Mesendoderm (in vitro differentiated cells): ENCODE measurements at places on chromosomes 11 and 22.

- no peak overlapping the region for H3K4me3 ChIP-seq
- H3K36me3 ChIP-seq: no peaks in the 10 kb centered on the region
- no peaks in the 10 kb centered on the region for H3K27me3 ChIP-seq
Observed at GRCh38 chr22:46010207-46010867, 33.4 kb upstream of the WNT7B start.

GRCh38 chr11:66316849-66317251 lies at the start of gene CD248:
CD248 (minus strand) TSS chr11:66317044; CDS start chr11:66317027, 17 bp downstream.
- H3K27ac ChIP-seq: peak within 1 kb of the TSS; percentile 7
- H3K36me3 ChIP-seq: no peaks in the 10 kb centered on the region
- H3K27me3 ChIP-seq: no peaks in the 10 kb centered on the region

DNA sequence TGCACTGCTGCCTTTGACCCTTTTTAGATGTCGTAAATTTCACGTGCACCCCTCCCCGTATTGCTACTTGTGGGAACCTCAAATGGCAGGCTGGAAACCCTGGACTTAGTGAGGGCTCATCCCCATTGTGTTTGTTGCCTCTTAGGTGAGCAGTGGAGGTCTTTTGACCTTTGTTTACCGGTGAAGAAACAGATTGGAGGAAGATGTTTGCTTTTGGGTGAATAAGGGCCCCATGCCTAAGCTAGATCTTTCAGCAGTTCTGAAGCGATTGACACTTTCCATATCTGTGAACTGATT lies 782 bp downstream of the SMARCB1 start:
- no peaks in the 10 kb centered on the region for H3K27me3 ChIP-seq
- H3K4me3 ChIP-seq: peak overlapping the region; percentile 98
- DNase-seq: no peak
- peaks cover 2% of the 10 kb centered on the region for H3K36me3 ChIP-seq
- H3K27ac ChIP-seq: no peak overlapping the region

GRCh38 chr11:37978647-37979046 lies 1380.6 kb upstream of the RAG2 start:
- H3K4me1 ChIP-seq: no peaks in the 10 kb centered on the region
- no peak overlapping the region for H3K27ac ChIP-seq
- DNase-seq: no peak
- H3K4me3 ChIP-seq: no peak overlapping the region
- no peaks in the 10 kb centered on the region for H3K27me3 ChIP-seq

- no peak overlapping the region for H3K4me3 ChIP-seq
- H3K4me1 ChIP-seq: no peaks in the 10 kb centered on the region
- H3K27ac ChIP-seq: no peak overlapping the region
- DNase-seq: no peak
- no peaks in the 10 kb centered on the region for H3K36me3 ChIP-seq
Observed at GRCh38 chr11:22431106-22431505, 92.9 kb downstream of the SLC17A6 start.

DNA sequence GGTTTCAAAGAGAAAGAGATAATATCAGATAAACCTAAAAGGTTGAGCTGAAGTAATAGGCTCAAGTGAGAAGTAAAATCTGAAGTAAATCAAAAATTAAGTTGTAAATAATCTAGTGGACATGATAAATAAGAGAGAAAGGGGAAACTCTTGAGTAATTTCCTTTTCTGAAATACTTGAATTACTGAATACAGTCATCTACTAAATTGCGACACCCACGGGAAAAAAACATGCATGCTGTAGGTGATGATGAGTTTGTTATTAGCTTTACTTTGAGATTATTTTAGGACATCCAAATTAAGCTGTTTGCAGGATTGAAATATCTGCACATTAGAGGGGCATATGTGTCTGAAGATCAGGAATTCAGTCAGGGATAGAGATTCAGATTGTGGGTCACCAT lies 50.0 kb upstream of the CARD18 start:
- no peaks in the 10 kb centered on the region for H3K4me1 ChIP-seq
- H3K36me3 ChIP-seq: no peaks in the 10 kb centered on the region
- no peak for DNase-seq

- no peak overlapping the region for H3K27ac ChIP-seq
- H3K27me3 ChIP-seq: no peaks in the 10 kb centered on the region
- no peaks in the 10 kb centered on the region for H3K36me3 ChIP-seq
- DNase-seq: no peak
- no peak overlapping the region for H3K4me3 ChIP-seq
Observed at GRCh38 chr11:4019891-4020290, 74.7 kb upstream of the RRM1 start.

DNA sequence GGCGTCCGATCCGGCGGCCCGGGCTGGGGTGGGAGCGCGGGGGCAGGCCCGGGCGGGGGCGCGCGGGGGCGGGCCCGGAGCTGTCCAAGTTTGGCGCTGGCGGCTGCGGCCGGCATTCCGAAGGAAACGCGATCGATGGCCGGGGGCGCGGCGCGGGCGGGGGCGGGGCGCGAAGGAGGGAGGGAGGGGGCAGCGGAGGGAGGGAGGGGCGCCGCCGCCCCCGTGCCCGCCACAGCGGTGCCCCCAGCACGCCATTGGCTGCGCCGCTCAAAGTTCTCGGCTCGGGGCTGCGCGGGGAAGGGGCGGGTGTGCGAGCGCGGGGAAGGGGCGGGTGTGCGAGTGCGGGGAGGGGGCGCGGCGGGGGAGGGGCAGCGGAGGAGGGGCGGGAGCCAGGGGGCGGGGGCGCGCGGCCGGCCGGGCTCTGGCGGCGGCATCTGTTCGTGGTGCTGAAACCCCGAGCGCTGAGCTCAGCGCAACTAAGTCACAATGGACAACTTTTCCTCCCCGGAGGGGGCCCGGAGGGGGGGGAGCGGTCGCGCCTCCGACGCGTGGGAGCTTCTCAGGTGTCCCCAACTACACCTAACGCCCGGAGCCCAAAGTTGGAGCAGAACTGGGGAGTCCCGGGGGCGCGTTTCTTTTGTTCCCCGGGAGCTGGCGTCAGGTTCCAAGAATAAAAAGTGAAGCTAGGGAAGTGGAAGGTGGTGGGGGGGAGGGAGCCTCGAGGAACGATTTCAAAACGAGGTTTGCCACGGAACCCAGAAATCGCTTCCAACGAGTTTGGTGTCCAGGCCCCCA lies 2.2 kb downstream of the PHF21B start:
- H3K27me3 ChIP-seq: no peaks in the 10 kb centered on the region
- H3K4me1 ChIP-seq: peaks cover 7% of the 10 kb centered on the region
- DNase-seq: peak; percentile 94
- peak overlapping the region; percentile 84 for H3K4me3 ChIP-seq
- peak overlapping the region; percentile 71 for H3K27ac ChIP-seq
- no peaks in the 10 kb centered on the region for H3K36me3 ChIP-seq

GRCh38 chr11:65589444-65590239 lies 6.0 kb downstream of the KCNK7 start:
- no peaks in the 10 kb centered on the region for H3K36me3 ChIP-seq
- peaks cover 6% of the 10 kb centered on the region for H3K27me3 ChIP-seq
- no peak overlapping the region for H3K4me3 ChIP-seq
- no peak overlapping the region for H3K27ac ChIP-seq
- DNase-seq: no peak

- H3K4me3 ChIP-seq: no peak overlapping the region
- no peaks in the 10 kb centered on the region for H3K4me1 ChIP-seq
- H3K27me3 ChIP-seq: no peaks in the 10 kb centered on the region
- DNase-seq: no peak
Observed at GRCh38 chr22:38728871-38729796, 23.4 kb downstream of the GTPBP1 start.

DNA sequence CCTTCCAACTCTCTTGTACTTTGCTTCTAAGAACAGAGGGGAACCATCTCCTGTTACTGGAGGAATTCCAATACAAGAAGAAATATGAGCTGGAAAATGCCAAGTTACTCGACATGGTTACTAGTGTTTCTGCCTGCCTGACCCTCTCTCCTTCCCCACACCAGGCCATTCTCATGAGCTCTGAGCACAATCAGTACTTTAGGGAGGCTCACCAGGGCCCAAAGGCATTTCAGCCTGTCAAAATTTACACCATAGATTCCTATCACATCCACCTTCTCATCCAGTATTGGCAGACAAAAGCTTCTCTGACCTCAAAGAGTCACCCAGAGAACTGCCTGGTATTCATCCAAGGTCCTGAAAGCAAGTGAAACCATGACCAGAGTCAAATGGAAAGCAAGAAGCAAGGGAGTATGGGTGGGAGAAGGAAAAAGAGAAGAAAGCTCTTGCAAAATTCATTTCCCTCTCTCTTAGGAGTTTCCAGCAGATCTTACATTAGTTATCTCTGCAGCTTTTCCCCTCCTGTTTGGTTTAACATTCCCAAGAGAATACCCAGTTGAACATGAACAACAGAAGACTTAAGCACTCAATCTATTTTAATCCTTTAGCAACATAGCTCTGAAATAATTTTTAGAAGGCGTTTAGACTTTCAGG lies 58.7 kb upstream of the NCAM1 start:
- no peaks in the 10 kb centered on the region for H3K4me1 ChIP-seq
- DNase-seq: no peak
- no peak overlapping the region for H3K4me3 ChIP-seq

- no peaks in the 10 kb centered on the region for H3K27me3 ChIP-seq
- peaks cover 2% of the 10 kb centered on the region for H3K4me1 ChIP-seq
- H3K4me3 ChIP-seq: no peak overlapping the region
- H3K27ac ChIP-seq: no peak overlapping the region
- DNase-seq: peak; percentile 91
Observed at GRCh38 chr22:45072322-45072903, 62.6 kb upstream of the PHF21B start.

DNA sequence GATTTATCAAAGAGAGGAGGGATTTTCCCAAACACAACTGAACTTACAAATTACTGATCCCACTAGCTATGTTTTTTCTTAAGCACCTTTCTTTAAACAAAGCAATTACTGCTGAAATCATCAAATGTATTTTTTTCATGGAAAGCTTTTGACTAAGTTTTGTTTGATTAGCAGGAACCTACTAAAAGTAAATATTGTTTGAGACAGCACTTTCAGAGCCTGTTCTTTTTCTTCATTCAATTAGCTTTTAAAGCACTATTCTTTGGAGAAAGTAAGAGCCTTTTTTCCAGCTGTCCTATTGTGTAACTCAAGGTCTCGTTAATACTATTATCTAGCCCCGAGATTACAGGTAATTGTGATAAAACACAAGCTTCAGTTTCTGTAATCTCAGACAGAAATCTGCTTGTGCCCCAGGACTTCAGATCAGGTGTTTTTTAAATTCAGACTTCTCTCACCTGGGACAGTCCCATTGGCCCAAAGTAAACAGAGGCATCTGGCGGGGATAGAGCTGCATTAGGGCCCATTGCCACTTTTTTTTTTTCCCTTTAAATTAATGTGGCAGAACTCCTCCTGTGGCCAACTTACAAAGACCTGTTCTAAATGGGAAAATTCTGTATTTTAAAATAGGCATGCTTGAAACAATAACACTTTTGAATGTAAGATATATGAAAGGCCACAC lies 11.0 kb downstream of the CSTPP1 start:
- peaks cover 2% of the 10 kb centered on the region for H3K4me1 ChIP-seq
- no peak overlapping the region for H3K27ac ChIP-seq
- no peaks in the 10 kb centered on the region for H3K27me3 ChIP-seq
- H3K4me3 ChIP-seq: no peak overlapping the region
- H3K36me3 ChIP-seq: no peaks in the 10 kb centered on the region

DNA sequence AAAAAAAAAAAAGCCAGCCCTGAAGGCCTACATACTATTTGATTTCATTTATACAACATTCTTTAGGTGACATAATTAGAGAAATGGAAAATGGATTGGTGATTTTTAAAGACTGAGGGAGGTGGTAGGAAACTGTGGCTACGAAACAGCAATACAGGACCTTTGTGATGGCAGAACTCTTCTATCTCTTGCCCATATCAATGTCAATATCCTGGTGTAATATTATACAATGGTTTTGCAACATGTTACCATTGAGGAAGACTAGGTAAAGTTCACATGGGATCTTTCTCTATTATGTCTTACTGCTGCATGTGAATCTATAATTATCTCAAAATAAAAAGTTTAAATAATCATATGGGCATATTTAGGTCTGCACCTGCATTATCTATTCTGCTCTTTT lies 371.2 kb downstream of the ETS1 start:
- no peaks in the 10 kb centered on the region for H3K4me1 ChIP-seq
- H3K36me3 ChIP-seq: no peaks in the 10 kb centered on the region
- no peak overlapping the region for H3K4me3 ChIP-seq
- no peaks in the 10 kb centered on the region for H3K27me3 ChIP-seq
- no peak overlapping the region for H3K27ac ChIP-seq
- DNase-seq: no peak

DNA sequence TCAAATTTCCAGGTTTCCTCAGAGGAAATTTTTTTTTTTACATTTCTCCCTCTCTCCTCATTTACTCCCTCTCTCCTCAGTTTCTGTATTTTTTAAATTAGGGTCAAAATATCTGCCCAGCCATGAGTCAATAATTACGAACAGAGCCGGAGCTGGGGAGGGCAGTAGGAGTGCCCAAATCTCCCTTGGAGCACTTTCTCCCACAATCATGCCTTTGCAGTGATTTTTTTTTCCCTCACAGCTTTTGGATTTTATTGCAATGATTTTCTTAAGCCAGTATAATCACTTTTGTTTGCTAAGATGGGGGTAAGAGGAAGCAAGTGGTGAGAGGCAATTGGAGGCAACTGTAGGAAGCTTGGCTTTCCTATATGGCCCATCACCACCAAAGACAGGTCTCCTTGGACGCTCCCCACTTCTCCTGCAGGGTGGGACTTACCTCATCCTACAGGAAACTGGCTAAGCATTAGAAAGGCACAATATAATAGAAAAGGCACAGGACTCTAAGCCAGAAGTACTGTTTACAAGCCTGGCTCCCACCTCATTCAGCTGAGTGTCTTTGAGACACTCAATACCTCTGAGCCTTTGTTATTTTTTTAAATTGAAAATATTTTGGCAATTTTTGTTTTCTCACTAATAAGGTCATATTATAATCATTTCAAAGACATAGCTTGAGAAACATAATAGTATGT lies 192.6 kb upstream of the PITPNB start:
- peaks cover 9% of the 10 kb centered on the region for H3K4me1 ChIP-seq
- peak overlapping the region; percentile 11 for H3K27ac ChIP-seq

GRCh38 chr11:77003963-77004362 lies 30.2 kb upstream of the B3GNT6 start:
- no peaks in the 10 kb centered on the region for H3K27me3 ChIP-seq
- H3K27ac ChIP-seq: no peak overlapping the region
- no peaks in the 10 kb centered on the region for H3K36me3 ChIP-seq
- H3K4me1 ChIP-seq: no peaks in the 10 kb centered on the region

DNA sequence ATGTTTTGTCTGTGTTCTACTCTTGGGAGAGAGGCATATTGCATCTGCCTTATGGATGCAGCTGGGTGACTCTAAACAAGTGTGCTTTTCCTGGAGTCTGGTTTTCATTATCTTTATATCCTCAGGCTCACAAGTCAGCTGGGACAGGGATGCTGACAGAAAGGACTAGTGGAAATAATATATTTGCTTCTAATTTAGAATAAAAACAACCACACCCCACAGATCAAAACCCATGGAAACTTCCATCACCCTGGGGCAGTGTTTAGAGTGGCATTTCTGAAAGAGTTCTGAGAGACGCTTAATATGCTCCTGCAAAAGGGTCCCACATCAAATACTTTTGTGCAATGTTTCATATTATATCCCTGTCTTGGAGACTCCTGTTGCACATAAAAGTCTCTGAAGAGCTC lies 20.8 kb downstream of the KCNE3 start:
- no peak overlapping the region for H3K4me3 ChIP-seq
- no peaks in the 10 kb centered on the region for H3K36me3 ChIP-seq
- no peak for DNase-seq
- no peak overlapping the region for H3K27ac ChIP-seq
- peaks cover 1% of the 10 kb centered on the region for H3K4me1 ChIP-seq
